ENCODE measurements at places on chromosomes 1 and 21.
A peak's percentile ranks its signal among the peaks of the same experiment; 100 is the strongest.

DNA sequence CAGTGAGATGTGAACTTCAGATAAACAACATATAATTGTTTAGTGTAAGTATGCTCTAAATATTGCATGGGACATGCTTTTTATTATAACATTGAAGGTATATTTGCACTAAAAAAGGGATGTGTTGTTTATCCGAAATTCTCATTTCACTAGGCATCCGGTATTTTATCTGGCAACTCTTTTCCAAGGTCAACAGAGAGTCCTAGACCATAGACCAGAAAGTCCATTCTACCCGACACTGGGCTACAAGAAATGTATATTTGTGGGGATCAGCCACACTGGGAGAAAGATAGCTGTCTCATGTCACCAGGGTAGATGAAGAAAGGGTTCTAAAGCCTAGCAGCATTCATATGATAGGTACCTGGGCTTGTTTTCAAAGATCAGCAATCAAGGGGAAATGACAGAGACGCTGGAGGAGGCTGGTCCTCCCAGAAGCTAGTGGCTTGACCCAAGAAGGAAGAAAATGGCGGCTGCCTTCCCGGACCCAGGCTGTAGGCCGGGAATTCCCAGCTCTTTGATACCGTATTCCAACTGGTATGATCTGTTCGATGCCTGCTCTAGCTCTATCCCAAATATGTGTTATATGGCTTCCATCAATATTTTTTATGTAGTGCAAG, 161.1 kb upstream of the IRF2BP2 start:
- no peak for DNase-seq

DNA sequence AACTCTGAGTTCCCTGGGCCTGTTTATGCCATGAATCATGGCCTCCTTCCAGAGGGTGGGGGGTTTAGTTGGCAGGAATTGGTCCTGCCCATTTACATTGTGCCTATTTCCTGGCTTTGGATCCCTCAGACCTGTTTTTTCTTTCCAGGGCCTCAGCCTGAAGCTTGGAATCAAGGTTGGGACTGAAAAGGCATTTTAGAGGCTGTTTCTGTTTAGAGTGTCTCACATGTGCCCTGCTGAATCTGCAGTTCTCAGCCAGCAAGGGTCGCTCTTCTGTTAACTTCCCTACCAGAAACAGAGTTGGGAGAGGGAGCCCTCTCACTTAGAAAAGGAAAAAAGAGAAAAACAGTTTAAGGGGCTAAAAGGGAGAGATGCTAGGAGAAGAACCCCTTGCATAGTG, 191.1 kb downstream of the PTPRC start:
- DNase-seq, result no peak

DNA sequence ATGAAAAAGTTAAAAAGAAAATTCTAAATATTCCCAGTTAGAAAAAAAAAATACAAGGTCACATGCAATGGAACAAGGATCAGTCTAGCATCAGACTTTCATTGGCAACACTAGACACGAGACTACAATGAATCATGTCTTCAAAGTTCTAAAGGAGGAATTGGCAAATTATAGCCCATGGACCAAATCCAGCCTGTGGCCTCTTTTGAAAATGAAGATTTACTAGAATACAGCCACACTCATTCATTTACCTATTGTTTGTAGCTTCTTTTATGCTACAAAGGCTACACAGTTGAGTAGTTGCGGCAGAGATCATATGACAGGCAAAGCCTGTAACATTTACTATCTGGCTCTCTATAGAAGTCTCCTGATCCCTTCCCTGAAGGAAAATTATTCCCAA, 71.4 kb downstream of the MRPL39 start:
- DNase-seq, result no peak

DNA sequence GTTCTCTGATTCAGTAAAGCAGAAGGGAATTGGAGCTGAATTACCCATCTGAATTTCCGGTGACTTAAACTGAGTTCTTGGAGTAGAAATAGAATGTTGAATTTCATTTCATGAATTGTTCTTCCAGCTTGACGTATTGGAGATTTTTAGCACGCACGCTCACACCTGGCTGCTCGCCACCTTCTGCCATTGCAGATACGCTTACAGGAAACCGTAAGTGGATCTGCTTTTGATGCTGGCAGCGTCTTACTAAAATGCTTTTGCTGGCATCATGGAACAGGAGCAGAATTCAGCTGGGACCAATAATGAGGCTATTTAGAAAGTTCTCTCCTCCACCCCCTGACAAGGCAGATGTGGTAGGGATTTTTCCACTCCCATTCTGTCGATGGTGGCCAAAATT, 17.7 kb upstream of the ELAVL4 start:
- DNase-seq, result no peak

DNA sequence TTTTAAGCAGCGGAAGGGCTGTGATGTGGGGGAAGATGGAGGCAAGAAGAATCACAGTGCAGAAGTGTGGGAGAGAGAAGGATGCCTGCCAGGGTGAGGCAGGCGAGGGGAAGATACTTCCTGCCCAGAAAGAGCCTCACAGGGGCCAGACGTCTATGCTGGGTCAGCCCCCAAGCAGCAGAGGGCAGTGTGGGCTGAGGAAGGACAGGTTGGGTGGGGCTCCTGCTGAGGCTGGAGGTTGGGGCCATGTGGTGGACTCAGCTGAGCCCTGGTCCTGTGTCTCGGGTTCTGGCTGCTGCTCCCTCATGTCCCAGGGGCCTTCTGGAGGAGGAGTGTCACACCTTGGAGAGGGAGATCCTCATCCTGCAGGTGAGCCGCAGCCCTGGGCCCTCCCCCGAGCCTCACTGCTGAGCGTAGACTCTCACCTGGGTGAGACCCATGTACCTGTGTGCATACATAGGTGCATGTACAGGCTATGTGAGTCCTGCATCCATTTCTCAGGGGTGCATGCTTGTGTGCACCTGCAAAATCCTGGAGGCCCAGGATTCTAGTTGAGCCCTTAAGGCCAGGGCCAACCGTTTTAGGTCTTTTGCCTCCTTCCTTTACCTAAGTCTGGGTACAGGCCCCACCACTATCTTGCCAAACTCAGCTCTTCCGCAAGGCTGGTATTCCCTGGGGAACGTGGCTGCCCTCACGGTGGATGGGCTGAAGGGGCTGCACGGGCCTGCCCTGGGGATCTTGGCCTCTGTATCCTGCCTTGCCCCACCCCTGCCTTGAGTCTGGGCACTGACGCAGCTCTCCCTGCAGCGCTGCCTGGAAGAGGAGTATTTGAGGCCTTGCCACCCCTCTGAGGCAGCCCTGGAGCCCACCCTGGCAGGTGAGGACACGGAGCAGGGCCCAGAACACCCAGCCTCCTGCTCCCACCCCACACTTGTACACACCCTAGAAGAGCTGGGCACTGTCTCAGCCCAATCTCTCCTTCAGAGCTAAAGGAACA, 3.7 kb downstream of the CCDC24 start:
- peak; percentile 28 for DNase-seq

DNA sequence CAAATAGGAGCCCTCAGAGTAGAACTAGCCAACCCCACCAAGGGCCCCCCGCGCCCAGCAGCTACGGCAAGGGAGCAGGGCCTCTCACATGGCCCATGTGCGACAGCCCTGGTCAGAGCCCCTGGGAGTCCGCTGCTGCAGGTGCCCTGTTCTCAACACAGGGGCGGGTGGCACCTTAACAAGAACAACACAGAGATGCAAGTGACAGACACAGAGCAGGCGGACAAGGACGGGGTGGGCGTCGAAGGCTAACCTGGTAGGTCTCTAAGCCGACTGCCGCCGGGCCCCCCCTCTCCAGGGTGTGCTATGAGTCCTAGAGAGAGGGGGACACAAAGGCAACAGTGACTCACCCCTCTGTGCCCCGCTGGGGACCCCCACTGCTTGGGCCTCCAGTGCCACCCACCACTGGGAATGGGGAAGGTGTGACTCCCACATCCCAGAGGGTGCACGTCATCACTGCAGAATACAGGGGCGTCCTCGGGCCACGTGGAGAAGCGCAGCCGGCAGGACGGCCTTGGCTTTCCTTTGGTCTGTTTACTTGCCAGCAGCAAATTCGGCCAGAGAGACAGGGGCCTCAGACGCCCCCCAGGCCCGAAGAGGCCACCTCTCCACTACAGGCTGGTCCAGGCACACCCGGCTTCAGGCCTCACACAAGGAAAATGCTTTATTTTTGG, 44.8 kb downstream of the PRDM15 start:
- DNase-seq, result no peak

GRCh38 chr1:23118957-23119792, 49.5 kb downstream of the LUZP1 start:
- DNase-seq, result no peak

- no peak for DNase-seq
These were observed 68.6 kb upstream of the HSPA13 start for GRCh38 chr21:14451546-14451945.

- no peak for DNase-seq
These were observed 50.4 kb upstream of the CXADR start for GRCh38 chr21:17462276-17462981.

- no peak for DNase-seq
These were observed at the start of gene LGR6 for GRCh38 chr1:202193614-202194327. Gene LGR6 (plus strand): TSS chr1:202193799. CDS start chr1:202193990, 191 bp downstream.

DNA sequence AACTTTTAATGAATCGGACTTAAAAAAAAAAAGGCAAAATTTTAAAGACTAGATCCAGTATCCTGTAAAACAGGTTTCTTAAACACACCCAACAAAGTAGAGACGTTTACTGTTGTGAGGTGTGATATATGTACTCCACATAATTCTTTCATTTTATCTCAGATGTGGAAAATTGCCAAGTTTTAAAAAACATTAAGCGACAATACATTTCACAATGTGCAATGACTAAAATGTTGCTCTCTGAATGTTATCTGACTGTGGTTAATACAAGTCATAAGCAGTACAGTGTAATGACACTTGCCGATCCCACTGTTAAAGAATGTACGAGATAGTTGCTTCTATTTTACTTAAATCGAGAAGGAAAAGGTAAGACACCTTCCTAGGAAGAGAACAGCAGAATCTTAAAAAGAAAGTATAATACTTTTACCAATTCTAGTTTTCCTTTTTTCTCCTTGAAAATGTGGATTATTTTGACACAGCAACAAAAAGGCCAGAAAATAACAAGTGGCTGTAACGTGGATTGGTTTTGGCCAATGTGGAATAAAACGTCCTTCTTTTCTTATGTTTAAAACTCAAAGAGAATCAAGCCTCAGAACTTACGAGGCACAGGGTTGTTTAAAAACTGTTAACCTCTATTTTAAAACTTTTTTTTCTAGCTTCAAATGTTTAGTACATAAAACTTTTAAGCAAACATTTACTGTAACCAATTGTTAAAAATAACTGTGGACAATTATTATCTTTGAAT, 51.4 kb downstream of the TP53BP2 start:
- no peak for DNase-seq

- DNase-seq, result peak; percentile 90
These were observed 72.9 kb downstream of the SKI start for GRCh38 chr1:2300851-2301606.

DNA sequence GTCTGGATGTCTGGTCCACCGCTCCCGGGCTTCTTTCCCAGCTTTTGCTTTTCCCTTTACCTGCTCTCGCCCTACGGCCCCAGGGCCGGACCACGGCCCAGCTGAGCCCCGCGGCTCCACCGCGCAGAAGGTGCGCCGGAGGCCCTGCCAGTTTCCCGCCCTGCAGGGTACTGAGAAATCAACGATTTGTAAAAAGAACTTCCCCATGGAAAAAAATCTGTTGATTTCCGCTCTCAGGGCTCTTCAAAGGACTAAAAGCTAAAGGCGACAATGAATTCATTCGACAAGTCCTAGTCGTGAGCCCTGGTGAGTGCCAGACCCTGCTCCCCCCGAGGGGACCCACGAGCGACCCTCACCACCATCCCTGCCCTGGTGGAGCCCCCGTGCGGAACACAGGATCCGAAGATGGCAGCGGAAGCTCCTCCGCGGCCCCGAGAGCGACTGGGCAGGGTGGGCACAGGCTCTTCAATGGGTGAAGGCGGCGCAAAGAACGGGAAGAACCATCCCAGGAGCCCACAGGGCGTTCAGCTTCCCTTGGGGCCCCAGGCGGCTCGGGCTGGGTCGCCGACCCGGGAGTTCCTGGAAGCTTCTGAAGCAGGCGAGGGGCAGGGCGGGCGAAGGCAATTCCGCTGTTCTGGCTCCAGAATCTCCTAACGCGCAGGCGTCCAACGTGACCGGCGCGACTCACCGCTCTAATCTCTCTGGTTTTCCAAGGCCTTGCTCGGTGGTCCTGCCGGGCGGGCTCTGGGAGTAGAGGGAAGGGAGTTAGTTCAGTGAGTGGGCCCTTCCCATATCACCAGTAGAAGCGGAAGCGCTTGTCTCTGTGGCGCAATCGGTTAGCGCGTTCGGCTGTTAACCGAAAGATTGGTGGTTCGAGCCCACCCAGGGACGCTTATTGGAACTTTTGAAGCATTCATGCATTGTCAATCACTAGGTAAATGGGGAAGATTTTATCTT, 6.6 kb upstream of the RNU1-2 start:
- DNase-seq, result peak; percentile 29

- DNase-seq, result no peak
These were observed 71.3 kb upstream of the TLR5 start for GRCh38 chr1:223214261-223214807.

- DNase-seq, result no peak
These were observed 143.3 kb downstream of the DYRK1A start for GRCh38 chr21:37509802-37510393.

DNA sequence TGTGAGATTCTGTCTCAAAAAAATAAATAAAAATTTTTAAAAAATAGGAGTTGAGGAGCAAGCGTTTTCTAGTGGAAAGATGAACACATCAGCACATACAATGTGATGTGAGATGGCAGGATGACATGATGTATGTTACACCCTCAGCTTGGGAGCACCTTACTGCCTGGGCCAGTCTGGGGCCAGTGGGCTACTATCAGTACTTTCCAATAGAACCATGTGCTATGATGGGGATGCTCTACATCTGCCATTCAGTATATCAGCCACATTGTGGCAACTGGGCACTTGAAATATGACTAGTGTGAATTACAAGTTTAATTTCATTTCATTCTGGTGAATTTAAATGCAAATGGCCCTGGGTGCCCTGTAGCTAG, 156.0 kb downstream of the PGBD5 start:
- no peak for DNase-seq

GRCh38 chr1:39540504-39541031, 36.0 kb downstream of the PABPC4 start:
- DNase-seq, result no peak

GRCh38 chr1:60402216-60402615, 328.6 kb upstream of the C1orf87 start:
- DNase-seq, result no peak

DNA sequence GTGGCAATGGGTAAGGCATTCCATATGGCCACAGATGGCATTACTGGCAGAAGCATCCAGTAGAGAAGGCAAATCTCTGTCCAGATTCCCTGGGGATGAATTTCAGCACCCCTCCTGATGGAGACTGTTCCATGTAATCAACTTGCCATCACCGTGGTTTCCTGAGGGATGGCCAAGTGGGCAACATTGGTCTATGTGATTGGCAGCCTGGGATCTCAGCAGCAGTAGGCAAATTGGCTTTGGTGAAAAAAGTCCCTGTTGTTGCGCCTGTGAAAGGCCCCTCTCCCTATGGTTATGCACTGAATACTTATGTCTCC, 19.3 kb downstream of the DMRTB1 start:
- no peak for DNase-seq

GRCh38 chr1:218741852-218742251, 396.7 kb downstream of the TGFB2 start:
- DNase-seq, result no peak

GRCh38 chr1:32755810-32756159, 53.2 kb upstream of the SYNC start:
- no peak for DNase-seq

All from GM19239 (cell line).